Stimulated activated CD8-positive, alpha-beta memory T cell treated with anti-CD3 and anti-CD28 coated beads, Interleukin-15, amount 100 ng/mL, for 4 hours (primary cell): ENCODE measurements at places on chromosomes 13 and 19.

- DNase-seq, result no peak
Observed at GRCh38 chr13:65133094-65133493, 2097.0 kb downstream of the PCDH9 start.

GRCh38 chr19:46828484-46828883 lies 22.2 kb downstream of the AP2S1 start:
- DNase-seq, result peak; percentile 68

- DNase-seq, result no peak
Observed at GRCh38 chr13:28609926-28610325, 49.0 kb upstream of the POMP start.

DNA sequence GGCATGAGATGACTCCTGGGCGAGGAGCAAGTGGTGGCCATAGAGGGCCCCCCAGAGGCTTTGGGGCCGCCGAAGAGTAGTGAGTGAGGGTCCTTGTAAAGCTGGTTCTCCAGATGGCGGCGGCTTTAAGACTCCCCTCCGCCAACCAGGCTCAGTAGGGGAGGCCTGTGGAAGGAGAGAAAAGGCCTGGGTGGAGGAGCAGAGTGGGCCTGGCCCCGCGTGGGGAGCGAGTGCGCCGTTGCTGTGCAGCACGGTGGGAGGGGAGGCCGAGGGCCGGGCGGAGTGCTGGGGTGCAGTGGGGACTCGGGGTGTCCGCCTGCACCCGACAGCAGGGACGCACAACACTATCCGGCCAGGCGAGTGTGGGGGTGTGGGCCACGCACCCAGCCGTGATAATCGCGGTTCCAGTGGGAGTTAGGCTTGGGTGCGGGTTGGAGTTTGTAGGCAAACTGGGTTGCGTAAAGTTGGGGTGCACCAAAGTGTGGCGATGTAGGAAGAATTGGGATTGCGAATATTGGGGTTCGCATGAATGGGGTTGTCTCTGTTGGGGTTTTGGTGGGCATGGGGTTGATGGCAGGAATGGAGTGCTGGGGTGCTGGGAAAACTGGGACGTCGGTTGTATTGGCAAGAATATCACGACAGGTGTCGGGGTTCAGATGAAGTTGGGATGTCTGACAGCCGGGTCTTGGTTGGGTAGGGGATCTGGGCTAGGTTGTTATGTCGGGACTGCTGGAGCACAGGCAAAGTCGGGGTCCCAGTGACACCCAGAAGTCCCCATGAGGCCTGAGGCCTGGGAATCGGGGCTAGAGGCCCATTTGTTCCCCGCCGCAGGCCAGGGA lies 687 bp upstream of the CIRBP start:
- no peak for DNase-seq

- no peak for DNase-seq
Observed at GRCh38 chr19:11534948-11535347, 3.7 kb upstream of the CNN1 start.

DNA sequence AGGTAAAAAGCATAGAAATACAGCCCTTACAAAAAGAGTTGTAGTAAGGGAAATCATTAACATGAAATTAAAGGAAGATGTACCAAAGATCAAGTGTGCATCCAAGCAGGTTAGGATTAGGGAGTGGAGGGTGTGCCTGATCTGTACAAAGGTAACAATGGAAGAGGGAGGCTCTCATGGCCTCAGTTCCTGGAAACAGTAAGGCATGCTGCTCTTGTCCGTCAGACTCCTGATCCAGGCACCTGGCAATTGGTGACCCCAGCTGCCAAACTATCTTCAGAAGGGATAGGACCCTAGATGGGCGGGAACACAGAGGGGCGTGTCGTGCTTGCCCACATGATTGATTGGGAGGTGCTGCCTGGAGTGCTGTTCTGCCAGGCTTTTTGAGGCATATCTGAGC lies 4.5 kb downstream of the TEX26 start:
- no peak for DNase-seq

DNA sequence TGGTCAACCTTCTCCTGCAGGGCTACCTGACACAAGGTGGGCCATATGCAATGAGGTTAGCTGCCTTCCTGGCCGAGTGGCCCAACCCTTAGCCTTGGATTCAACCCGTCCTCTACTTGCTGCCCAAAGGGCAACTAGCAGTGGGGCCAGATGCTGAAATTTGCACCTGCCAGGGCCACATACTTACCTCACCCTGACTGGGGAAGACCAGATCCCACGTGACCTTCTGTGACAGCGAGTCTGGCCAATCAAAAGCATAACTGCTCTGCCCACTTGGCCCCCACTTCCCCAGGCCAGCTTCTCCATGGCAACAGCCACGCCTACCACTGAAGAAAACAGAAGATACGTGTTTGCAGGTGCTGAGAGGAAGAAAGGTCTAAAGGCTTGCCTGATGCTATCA lies 10.9 kb downstream of the PEG3 start:
- no peak for DNase-seq

DNA sequence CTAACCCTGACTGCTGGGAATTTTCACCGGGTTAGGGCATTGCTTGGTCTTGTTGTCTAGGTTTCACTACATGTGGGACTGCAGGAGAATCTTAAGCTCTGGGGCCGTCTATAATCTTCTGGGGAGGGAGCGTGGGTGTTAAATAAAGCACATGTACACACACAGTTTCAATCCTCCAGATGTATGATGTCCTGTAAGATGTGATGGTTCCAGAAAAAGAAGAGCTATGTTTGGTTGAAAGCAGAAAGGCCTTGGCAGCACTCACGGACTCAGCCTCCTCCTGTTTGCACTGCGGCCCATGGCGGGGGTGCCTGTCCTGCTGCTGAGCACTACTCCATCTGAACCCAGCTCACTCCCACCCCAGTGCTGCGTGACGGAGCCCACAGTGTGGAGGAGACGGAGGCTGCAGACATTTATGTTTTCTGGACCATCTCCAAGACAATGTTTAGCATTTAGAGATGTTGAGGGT lies 343.5 kb downstream of the TEX29 start:
- DNase-seq, result no peak

GRCh38 chr19:15109768-15110417 lies 2.7 kb downstream of the SYDE1 start:
- no peak for DNase-seq

DNA sequence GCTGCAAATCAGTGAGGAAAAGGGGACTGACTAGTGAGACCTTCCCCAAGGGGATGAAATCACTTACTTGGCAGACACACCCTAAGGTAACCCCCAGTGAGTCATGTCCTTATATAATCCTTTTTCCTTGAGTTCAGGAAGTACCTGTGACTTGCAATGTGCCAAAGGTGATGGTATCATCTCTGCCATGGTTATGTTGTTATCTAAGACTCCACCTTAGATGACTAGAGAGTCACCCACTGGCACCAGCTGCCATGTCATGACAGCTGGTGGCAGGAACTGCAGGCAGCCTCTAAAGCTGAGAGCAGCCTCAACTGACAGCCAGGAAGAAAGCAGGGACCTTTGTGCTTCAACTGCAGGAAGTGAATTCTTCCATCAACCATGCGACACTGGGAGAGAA lies 12.5 kb downstream of the PBX4 start:
- DNase-seq, result no peak

GRCh38 chr19:35213663-35214632 lies 14.6 kb downstream of the FAM187B start:
- DNase-seq, result peak; percentile 71

DNA sequence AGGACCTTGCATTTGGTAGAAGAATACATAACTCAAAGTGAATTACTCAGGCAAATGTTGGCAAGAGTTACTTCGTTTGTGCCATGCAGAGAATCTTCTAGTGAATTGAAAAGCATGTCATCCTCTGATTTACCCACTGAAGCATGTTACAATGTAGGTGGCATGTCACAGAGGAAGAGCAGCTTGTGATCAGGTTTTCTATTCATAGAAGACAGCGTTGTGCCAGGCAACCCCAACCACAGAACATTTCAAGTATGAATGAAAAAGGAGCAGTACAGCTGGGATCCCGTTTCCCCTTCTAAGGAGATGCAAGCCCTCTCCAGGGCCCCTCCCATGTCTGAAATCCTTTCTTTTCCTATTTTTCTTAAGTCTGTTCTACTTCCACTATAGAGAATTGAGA lies 6.0 kb upstream of the KATNAL1 start:
- no peak for DNase-seq

DNA sequence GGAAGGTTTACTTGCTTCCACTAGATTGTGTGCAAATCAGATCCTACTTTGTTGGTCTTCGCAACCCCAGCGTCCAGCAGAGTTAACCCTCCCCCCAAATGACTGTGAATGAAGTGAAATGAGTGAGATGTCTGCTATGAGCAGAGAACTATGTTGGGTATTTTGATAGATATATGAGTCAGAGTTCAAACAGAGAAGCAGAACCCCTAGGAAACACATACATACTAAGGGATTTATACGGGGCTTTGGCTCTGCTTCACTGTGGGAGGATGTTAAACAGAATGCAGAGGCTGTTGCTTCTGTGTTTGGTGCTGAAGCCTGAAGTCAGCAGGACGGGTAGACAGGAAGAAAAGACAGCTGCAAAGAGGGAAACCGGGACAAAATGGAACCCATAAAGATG lies 197.0 kb downstream of the MZT1 start:
- DNase-seq, result no peak

- DNase-seq, result no peak
Observed at GRCh38 chr19:8449830-8450229, 5.1 kb downstream of the HNRNPM start.

DNA sequence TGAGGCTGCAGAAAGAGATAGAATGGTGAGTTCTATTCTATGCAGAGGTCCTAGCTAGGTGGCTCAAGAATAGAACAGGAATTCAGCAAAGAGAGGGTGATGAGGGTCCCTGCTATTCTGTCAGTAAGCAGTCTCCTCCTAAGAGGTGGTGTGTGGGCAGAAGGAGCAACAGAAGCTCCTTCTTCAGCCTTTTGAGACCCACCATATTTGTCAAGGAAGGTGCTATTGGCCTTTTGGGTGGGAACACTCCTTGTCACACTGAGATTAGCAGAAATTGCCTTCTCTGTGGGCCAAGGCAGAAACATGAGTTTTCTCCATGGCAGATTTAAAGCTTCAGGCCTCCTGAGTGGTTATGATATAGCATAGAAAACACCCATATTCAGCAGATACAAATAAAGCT lies 39.4 kb upstream of the RAP2A start:
- DNase-seq, result no peak

DNA sequence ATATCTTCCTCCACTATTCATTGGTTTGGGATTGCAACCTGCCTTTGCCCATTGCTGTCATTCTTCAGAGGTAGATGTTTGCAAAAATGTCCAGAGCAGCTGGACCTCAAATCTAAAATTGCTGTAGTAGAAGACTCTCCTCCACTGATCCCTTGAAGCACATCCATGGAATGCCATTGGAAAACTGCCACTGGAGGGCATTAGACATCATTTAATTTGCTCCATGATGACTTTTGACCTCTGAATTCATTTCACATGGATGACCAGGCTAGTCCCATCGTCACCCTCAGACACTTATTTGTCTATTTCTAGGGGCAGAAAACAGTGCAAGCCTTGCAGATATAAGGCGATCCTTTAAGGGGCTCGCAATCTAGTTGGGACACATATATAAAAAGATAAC lies 33.9 kb upstream of the FLT1 start:
- no peak for DNase-seq

GRCh38 chr19:872266-872951 lies 12.9 kb downstream of the CFD start:
- no peak for DNase-seq

DNA sequence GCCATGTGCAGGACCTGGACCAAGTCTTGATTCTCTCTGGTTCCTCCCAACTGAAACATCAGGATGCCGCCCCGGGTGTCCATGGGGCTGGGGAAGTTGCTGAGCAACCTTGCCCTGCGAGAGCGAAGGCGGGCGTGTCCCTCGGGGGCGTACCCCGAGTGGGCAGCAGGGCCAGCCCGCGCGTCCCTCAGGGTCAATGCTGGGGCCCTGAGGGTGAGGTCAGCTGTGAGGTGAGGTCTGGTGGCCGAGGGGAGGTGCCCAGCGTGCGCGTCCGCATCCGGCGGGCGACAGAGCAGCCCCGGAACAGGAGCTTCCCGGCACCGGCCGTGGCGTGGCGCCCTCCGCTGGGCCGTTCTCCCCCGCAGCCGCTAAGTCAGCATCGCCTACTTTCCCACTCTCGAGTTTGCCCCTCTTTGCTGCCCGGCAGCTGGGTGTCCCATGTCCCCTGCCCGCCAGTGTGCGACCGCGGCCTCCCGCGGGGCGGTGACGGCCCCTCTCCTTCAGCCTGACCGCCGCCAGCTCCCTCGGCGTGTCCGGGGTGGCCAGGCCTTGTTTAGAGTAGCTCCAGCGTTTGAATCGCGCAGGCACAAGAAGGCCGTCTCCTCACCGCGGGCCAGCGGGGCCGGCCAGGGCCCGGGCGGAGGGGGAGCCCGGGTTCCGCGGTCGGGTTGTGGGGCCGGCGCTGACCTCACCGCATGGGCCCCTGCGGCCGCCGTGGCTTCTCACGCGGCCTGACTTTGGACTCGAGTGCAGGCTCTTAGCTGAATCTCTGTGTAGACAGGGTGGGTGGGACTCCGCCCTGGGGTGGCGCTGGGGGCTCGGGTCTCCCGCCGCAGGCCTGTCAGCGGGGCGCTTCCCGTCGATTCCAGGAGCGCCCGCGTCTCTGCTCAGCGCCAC lies 33.0 kb downstream of the GJA3 start:
- DNase-seq, result no peak

GRCh38 chr13:20565115-20565736 lies 1.7 kb upstream of the IFT88 start:
- DNase-seq, result no peak

- peak; percentile 35 for DNase-seq
Observed at GRCh38 chr13:110714797-110715394, 1.4 kb downstream of the ING1 start.

- no peak for DNase-seq
Observed at GRCh38 chr19:35298561-35298972, 6.6 kb downstream of the MAG start.

DNA sequence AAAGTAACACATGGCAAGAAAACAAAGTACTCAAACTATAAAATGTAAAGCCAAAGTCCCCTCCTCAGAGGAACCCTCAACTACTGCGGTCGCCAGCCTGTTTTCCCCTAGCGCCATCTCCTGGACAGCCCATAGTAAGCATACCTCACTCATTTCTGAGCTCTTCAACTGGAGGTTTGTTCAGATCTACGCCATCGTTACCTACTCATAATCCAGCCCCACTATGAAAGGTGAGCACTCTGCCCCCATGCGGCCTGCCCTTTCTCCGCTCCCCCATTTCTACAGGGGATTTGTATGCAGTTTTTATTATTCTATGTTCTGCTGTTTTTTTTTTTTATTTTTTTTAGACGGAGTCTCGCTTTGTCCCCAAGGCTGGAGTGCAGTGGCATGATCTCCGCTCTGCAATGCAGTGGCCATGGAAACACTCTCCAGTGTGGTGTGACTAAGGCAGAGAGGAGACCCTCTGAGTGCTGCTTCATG lies 26.2 kb downstream of the OPA3 start:
- DNase-seq, result peak; percentile 13

GRCh38 chr13:28432816-28433560 lies 61.9 kb downstream of the FLT1 start:
- DNase-seq, result no peak

- DNase-seq, result no peak
Observed at GRCh38 chr19:35262101-35262761, 6.5 kb upstream of the USF2 start.

DNA sequence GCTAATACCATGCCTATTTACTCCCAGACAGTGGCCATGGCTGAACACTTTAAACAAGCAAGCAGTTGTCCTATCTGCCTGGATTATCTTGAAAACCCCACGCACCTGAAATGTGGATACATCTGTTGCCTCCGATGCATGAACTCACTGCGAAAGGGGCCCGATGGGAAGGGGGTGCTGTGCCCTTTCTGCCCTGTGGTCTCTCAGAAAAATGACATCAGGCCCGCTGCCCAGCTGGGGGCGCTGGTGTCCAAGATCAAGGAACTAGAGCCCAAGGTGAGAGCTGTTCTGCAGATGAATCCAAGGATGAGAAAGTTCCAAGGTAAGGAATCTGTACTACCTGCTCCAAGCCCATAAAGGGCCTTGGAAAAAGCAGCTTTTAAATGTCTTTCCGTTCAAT lies 8.6 kb downstream of the RFPL4AL1 start:
- no peak for DNase-seq
